GM12878 (cell line): ENCODE measurements at places on chromosomes 1 and 21.

GRCh38 chr1:1877865-1878436 is 12.9 kb downstream of the GNB1 start:
- DNase-seq = no peak

GRCh38 chr1:180136968-180137356 is 17.7 kb upstream of the QSOX1 start:
- DNase-seq = no peak

- DNase-seq = no peak
Observed at GRCh38 chr1:83704350-83704749, 294.6 kb downstream of the TTLL7 start.

GRCh38 chr1:87600854-87601253 is 272.2 kb downstream of the LMO4 start:
- DNase-seq = no peak

GRCh38 chr1:181175955-181176354 is 87.5 kb downstream of the IER5 start:
- DNase-seq = no peak

GRCh38 chr1:207366022-207366421 is 44.5 kb downstream of the CD55 start:
- DNase-seq = no peak

GRCh38 chr21:29233256-29233546 is 65.5 kb upstream of the BACH1 start:
- DNase-seq = no peak
